Cortex of kidney (tissue), 1 donor: ENCODE measurements at places on chromosomes 13 and 19.

GRCh38 chr19:4676955-4677731 is 7.0 kb upstream of the MYDGF start:
- no peak for DNase-seq

DNA sequence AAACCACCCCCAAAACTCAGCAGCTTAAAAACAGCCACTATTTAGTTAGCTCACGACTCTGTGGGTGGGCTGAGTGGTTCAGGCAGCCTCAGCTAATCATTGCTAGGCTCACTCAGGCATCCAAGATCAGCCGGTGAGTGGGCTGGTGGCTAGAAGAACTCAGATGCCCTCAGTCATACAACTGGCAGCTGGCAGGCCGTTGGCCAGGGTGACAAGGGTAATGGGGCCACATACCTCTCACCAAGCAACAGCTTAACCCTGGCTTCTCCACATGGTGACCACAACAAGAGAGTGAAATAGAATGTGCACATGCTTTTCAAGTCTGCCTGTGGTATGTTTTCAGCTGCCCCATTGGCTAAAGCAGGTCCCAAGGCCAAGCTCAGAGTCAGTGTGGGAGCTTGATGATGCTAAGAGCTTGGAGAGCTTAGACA is 435.4 kb upstream of the TSHZ3 start:
- no peak for DNase-seq

DNA sequence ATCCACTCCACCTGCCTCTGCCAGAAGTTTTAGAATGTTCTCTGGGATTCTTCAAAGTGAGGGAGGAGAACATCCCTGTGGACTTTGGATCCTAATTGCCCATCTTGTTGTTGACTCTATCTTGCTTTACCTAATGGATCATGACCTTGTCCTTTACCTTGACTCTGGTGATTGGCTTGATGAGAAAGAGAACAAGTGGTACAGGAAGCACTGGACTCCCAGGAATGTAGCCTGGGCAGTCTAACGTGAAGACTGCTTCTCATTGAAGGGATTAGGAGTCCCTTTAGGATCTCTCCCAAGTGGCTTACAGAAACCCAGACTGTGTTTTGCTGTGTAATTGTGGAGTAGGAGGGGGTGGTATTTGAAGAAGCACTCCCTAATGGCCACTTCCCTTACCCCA is 63.9 kb downstream of the SLC10A2 start:
- no peak for DNase-seq

GRCh38 chr13:24649688-24650043 is 30.5 kb upstream of the ATP12A start:
- no peak for DNase-seq

- DNase-seq: no peak
Measured at GRCh38 chr13:30535046-30535445, 69.3 kb upstream of the HMGB1 start.

GRCh38 chr13:63351533-63351932 is 1935.9 kb upstream of the PCDH20 start:
- no peak for DNase-seq

GRCh38 chr19:32317086-32317485 is 28.3 kb upstream of the ZNF507 start:
- DNase-seq: no peak

- DNase-seq: no peak
Measured at GRCh38 chr13:72181661-72182060, 314.7 kb upstream of the DACH1 start.

DNA sequence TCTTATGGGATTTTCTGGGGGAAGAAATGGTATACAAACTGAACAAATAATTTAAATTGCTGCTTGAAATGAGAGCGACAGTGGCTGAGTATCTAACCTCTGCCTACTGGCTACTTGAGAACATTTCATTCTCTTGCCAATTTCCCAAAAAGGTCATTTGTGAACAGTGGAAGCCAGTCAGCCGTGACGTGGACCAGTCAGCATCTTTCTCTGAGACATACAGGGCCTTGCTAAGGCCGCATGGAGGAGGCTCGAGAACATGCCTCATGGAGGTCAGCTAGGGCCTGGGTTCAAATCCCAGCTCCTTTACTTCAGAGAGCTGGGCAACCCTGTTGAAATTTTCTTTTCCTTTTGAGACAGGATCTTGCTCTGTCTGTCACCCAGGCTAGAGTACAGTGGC is 20.3 kb downstream of the ZC3H4 start:
- DNase-seq: no peak

DNA sequence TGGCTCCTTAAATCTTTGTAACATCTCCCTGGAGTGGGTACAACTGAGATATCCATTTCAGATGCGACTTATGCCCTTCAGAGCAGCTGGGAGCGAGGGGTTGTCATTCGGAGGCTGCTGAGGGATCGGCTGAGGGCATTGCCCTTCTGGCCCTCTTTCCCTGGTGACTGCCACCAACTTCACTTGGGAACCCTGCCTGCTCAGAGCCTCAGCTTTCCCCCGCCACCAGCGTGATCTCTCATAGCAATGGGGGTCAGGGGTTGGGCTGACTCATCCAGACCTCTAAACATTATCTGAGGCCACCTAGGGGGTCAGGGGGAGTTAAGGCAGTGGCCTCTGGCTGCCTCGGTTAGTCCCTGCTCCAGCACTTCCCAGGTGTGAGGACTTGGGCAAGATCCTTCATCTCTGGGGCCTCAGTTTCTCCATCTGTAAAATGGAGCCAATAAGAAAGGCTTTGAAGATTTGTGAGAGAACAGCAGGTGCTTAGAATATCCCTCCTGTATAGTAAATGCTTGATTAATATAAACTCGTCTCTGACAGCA is 1.1 kb downstream of the PRX start:
- no peak for DNase-seq

DNA sequence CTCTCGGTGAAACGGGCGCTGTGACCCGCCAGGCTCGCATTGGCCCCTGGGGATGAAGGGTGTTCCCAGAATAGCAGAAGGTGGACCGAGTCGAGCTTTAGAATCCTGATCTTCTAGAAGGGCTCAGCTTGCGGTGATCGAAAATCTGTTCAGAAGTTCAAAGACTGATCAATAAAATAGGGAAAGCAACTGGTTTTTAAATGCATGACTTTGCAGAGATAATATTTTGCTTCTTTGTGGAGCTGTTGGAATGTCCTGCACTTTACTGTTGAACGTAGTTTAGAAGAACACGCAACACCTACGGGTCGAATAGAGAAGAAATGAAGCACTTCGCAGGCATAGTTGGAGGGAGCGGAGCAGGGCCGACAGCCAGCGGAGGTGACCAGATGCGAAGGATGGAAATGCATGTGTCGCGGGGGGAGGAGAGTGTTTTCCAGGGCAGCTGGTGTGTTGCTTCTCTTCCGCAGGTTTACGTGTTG is 766 bp downstream of the CEBPG start:
- no peak for DNase-seq

GRCh38 chr13:44879452-44880058 is 109.7 kb downstream of the NUFIP1 start:
- DNase-seq: no peak

DNA sequence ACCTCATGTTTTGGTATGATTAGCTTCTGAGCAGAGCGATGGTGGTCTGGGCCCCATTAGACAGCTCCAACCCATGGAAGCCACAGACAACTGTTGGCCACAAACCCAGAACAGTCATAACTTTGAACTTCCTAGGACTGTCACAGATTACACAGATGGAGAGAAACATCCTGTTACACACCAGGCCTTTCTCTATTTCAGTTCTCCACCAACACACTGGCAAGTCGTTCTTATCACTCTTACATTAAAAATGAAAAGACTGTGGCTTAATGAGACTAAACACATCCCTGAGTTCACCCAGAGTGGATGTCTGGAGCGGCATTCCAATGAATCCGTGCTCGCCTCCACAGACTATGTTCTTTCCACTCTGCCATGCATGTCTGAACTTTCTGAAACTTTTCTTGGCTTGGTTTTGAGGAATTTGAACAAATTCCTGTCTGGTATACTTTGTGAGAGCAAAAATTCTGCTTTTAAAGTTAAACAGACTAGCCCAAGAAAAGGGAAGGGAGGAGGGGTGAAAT is 109.1 kb downstream of the NALCN start:
- no peak for DNase-seq

GRCh38 chr13:44191504-44192171 is 182.0 kb upstream of the SERP2 start:
- DNase-seq: no peak

DNA sequence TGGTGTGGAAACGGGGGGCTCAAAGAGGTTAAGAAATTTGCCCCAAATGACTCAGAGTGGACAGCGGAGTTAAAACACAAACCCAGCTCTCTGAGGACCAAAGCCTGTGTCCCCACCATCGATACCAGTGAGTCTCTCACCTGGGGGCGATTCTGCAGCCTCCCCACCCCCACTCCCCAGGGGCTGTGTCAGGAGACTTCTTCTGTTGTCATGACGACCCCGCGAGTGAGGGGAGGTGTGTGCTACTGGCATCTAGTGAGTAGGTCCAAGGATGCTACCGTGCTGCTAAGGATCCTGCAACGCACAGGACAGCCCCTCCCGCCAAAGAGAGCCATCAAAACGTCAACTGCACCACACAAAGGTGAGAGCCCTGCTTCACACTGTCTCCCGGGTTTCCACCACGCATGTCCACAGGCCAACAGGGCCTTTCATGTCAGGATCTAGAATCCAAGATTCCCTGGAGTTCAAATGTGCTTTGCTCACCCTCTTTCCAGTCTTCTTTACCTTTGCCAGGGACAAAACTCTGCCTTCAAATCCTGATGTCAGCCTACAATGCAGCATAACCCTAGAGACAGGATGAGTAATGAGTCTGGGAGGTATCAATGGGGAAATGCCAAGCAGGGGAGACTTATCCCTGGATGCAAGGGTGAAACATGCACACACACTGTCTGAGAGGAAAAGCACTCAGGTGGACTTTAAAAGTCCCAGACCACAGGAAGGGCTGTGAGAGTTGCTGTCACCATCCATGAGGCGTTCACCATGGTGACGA is 3.9 kb downstream of the RANBP3 start:
- DNase-seq: no peak

DNA sequence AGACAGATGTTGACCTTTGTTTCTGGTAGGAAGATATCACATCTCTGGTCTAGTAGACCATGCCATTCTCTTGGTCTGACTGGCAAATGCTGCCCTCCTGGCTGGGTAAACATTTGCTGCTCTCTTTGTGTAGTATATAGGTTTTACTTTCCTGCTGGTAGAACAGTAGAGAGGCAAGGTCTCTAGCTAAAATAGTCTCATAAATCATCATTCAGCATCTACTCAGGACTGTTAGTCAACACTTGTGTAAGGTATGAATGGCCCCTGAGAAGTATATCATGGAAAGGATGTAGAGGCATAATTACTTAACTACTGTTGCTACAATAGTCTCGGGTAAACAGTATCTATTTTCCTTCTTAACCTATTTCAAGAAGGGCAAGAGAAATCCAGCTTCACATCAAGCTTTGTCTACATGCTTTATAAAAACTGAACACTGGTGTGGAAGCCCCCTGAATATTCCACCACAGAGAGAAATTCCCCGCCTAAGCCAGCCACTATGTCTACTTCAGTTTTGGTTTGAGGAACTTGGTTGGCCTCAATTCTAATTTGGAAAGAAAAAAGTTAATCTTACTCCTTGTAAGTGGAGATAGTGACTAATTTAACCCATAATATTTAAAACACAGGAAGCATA is 18.4 kb upstream of the MYCBP2 start:
- DNase-seq: no peak

DNA sequence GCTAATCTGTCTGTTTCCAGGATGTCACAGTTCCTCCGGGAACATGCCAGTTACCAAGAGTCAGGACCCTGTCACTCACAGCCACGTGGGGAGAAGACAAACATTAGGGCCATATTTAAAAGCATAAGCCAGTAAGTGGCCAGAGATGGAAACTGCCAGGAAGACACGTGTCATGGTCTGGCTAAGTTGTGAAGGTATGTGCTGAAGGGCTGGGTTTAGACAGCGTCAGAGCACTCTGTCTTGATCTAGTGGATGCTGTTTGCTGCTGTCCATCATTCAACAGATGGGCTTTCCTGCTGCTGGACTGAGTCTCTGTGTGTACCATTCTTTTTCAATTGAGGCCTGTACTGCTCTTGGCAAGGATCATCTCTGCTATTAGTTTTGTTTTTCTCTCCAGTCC is 128.6 kb downstream of the HS6ST3 start:
- no peak for DNase-seq

GRCh38 chr19:10655457-10656312 is 1.5 kb downstream of the ILF3 start:
- no peak for DNase-seq

- peak; percentile 29 for DNase-seq
Measured at GRCh38 chr19:10334588-10335351, 1.4 kb upstream of the RAVER1 start.

GRCh38 chr19:9724157-9724556 is 44.4 kb downstream of the ZNF846 start:
- DNase-seq: no peak

DNA sequence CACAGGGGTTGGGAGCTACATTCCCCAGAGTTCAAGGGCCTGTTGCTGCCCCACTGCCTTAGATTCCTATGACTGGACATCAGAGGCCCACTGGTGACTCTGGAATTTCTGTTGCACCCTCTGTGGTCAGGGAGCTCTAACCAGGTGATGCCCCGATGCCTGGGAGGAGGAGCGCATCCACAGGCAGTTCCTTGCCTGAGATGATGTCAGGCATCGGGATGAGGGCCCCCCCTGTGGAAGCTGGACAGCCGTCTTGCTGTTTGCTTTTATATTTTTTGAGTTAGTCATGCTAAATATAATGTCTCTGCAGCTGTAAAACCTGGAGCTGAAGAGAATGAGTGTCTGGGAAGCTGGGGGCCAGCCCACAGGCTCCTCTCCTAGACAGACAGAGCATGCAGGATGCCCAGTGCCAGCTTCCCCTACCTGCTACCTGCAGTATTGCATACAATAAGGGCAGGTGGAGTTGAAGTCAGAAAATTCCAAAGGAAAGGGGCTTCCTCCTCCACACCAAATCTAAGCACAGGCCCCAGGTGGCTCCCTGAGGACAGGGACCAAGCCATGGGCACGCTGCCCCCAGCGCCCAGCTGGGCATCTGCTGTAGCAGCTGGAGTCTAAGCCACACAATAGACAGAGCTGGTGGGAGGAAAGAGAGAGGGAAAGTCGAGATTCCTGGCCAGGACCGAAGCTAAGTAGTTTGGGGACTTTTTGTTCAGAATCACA is 16.2 kb downstream of the COL4A2 start:
- DNase-seq: no peak

GRCh38 chr13:73480779-73481559 is 422.2 kb downstream of the KLF5 start:
- no peak for DNase-seq

- DNase-seq: no peak
Measured at GRCh38 chr19:10189616-10190015, 5.1 kb downstream of the DNMT1 start.

GRCh38 chr19:54333586-54334298 is 5.2 kb downstream of the LILRA4 start:
- no peak for DNase-seq

GRCh38 chr19:30935146-30935545 is 414.1 kb downstream of the TSHZ3 start:
- no peak for DNase-seq

GRCh38 chr19:16943942-16944625 is 55.3 kb downstream of the F2RL3 start:
- DNase-seq: no peak
